CD4-positive, alpha-beta T cell treated with Interleukin-17A for 4 hours (primary cell): ENCODE measurements at places on chromosomes 4 and X.
A peak's percentile ranks its signal among the peaks of the same experiment; 100 is the strongest.

GRCh38 chr4:152920768-152921167, 15.4 kb upstream of the FHDC1 start:
- no peak for DNase-seq

DNA sequence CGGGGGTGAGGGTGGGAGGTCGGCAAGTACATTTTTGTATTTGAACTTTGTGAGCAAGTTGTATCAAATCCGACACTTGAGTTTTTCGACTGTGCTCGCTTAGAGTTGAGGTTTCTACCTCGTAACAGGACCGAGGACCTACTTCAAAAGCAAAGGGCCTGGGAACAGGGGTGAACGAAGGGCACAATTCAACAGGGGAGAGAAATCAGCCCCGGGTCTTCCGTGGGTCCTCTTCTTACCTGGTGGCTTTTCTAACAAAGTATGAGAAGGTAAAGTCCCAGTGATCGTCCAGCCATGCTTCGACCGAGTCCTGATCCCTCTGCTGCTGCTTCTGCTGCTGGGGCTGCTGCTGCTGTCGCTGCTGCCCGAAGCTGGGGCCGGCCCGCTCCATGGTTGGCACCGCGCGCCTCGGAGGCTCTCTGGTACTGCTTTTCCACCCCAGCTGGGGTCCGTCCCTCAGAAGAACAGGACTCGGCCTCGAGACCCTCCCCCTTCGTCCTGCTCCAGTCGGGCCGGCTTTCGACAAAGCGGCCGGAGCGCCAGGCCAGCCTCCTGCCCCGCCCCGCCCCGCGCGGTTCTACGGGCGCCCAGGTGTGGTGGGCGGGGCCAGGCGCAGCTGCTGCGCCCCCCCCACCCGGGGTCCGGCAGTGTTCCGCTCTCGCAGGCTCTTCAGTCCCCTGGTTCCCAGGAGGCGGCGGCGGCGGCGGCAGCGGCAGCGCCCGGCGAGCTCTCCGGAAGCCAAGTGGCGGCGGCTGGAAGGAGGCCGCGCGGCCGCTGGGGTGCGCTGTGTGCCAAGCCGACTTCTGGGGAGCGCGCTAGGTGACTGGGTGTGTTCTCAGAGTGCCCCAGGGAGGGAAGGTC, at the start of gene PDE5A:
Gene PDE5A (minus strand): TSS at position 524 of the 861 bp plus-strand sequence. CDS start 133 bp downstream, at position 391.
- peak; percentile 87 for DNase-seq

DNA sequence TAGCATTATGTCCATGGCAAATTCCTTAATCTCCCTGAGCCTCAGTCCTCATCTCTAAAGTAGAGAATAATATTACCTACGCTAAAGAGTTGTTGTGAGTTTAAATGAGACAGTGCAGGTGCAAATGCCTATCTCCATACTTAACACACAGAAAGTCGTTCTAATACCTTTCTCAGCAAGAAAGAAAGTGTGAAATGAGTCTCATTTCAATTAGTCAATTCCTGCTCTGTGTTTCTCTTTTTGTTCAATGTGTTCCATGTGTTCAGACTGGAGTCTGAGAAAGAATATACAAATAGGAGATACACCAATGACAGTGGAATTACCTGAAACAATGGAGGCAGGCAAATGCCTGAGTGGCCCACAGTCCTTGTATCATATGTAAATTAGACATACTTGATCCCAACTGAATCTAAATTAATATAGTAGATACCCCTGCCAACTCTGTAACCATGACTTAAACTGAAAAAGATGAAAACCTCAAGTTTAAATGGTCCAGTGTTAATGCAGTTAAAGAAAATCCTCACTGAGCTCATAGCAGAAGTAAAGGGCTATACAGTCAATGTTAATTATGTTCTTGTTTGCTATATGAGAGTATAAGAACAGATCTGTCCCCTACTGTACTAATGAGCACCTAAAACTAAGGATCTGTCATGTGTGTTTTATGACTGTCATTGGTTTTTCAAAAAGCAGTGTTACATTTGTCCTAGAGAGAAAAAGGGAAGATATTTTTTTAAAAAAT, 68.2 kb downstream of the GPC3 start:
- DNase-seq: no peak

DNA sequence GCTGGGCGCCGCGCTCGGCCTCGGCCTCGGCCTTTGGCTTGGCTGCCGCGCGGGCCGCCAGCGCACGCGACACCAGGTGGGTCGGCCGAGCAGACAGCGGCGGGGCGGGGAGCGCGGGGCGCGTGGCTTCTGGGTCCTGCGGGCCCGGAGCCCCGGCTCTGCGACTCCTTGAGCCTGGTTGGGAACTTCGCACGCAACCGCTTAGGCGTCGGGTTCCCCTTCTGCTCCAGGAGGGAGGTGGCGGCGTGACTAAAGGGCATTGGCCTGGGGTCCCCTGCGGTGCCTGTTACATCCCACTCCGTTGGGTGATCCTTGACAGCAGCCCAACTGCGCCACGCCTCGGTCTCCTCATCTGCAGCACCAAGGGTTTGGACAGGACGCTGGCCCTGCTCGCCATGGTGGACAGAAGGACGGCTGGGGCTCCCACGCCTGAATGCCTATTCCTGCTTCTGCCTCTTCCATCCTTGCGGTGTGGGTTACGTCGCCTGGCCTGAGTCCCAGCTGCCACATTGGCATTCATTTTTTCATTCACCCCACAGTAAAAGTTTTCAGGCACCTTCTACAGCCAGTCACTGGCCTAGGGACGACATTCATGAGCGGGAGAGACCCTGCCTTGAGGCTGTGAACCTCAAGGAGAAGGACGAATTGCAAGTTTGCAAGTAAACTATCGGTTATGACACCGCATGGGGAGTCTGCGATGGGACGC, 631 bp downstream of the EVC start:
- no peak for DNase-seq

GRCh38 chr4:61886131-61886530, 686.0 kb downstream of the ADGRL3 start:
- no peak for DNase-seq

DNA sequence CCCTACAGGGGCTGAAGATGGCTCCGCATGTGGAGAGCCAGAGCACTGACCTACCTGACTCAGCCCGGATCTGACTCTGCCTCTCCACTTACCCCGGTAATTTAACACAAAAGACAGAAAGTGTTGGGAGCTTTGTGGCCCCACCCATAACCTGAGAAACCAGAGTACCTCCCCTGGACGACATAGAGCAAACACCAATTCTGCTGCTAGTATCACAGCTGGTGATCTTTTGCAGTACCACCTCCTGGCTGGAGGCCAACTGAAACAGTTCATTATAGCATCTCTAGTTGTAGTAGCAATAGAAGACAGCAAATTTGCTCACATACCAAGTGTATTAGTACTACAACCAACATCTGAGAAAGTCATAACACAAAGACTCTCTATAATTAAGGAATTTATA, 443.9 kb downstream of the KLHL4 start:
- DNase-seq: no peak

- no peak for DNase-seq
These were observed 21.5 kb downstream of the RXFP1 start for GRCh38 chr4:158543191-158543590.

- DNase-seq: no peak
These were observed 33.1 kb downstream of the PCDH7 start for GRCh38 chr4:30753316-30753715.

- no peak for DNase-seq
These were observed 5.7 kb downstream of the MAGEA1 start for GRCh38 chrX:153184787-153185186.

DNA sequence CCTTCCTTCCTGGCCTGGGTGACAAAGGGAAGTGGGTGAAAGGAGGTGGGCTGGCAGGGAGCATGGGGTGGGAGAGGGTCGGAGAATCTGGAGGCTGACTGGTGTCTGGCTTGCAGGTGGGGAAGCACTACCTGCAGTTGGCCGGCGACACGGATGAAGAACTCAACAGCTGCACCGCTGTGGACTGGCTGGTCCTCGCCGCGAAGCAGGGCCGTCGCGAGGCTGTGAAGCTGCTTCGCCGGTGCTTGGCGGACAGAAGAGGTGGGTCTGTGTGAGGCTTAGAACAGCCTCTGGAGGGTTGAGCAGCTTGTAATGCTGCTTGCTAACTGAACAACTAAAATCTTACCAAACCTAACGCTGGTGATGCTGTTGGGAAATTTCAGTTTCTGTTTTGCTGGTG, 19.2 kb downstream of the WFS1 start:
- DNase-seq: no peak

GRCh38 chrX:81979806-81980515, 778.1 kb downstream of the SH3BGRL start:
- no peak for DNase-seq

DNA sequence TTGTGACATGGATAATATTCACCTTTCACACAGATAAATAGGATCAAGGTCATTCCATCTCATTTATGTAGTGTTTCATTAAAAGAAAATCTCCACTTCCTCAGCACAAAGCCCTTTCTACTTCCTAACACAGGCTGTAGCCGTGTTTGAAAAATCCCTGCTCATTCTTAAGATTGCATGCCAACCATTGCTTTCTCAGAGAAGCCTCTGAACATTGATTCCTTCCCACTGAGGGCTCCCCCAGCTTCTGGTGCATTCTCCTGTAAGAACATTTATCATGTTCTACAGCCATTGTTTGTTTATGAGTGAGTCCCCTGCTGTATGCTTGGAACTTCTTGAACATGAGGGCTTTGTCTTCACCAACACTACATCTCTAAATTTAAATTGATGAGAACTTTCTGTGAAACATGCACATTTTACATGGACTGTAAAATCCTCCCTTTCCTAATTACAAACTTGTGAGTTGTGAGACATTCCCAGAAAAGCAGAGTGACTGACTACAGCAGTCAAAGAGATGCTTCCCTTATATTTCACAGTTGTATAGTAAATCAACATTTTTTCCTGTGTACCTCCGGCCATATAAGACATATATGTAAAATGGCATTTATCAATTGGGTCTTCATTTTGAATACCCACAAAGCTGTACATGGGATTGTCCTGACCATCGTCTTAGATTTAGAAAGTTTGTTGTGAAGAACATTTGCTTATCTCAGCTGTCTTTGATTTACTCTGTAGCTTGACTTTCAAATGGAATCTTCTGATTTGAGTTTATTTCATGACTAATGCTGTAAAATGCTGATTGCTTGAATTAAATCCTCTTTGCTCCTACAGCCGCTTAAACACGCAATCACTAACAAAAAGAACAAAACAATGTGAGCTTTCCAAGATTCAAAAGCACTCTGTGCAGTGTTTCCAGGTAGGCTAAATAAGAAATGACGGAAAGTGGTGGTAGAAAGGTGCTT, 600.5 kb upstream of the SLIT2 start:
- DNase-seq: no peak

DNA sequence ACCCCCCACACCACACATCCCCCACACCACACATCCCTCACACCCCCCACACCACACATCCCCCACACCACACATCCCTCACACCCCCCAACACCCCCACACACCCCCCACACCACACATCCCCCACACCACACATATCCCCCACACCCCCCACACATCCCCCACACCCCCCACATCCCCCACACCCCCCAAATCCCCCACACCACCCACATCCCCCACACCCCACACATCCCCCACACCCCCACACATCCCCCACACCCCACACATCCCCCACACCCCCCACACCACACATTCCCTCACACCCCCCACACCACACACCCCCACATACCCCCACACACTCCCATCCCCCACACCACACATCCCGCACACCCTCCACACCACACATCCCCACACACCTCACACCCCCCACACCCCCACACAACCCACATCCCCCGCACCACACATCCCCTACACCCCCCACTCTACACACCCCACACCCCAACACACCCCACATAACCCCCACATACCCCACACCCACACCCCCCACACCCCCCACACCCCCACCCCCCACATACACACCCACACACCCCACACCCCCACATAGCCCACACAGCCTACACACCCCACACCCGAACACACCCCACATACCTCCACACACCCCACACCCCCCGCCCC, 172.9 kb downstream of the DCLK2 start:
- DNase-seq: no peak

- DNase-seq: no peak
These were observed 53.1 kb downstream of the RASGEF1B start for GRCh38 chr4:81418572-81418971.

GRCh38 chr4:150402871-150403272, 179.1 kb upstream of the MAB21L2 start:
- peak; percentile 24 for DNase-seq

DNA sequence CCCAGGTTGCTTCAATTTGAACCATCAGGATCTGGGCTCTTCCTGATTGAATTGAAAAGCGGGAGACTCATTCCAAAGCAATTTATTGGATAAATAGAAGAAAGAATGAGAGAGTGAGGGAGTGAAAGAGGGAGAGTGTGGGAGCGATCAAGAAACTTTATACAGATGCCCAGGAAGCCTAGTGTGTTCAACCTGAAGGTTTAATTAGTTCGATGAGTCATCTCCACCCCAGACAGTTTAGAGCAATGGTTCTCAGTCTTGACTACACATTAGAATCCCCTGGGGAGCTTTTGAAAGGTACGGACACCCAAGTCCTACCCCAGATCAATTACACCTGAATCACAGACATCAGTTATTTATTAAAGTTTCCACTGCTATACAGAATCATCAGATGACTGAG, 61.5 kb downstream of the GEMIN8 start:
- DNase-seq: no peak

GRCh38 chr4:88881227-88881569, 175.8 kb downstream of the FAM13A start:
- no peak for DNase-seq

DNA sequence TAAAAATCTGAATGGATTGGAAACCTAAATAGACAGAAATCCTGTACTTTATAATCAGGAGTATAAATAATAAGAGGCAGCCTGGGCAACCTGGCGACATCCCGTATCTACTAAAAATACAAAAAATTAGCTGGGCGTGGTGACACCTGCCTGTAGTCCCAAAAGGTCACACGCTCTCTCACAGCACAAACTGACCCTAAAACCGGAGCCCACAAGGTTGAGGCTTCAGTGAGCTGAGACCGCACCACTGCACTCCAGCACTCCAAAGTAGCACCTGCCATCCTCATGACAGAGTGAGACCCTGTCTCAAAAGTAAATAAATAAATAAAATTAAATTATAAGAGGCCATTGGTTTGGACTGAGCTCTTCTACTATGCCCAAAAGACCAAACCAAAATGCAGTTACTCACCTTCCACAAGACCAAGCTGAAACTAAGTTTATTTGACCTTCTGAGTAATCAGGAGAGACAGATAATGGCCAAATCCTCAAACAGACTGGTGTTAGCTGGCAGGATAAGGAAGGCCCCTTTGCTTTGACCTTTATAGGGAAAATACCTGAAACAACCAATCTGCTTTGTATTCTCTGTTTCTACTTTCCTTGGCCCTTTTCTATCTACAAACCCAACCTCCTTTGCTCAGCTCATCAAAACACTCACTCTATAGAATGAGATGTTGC, 3.2 kb upstream of the GRSF1 start:
- no peak for DNase-seq

- DNase-seq: no peak
These were observed 3.4 kb downstream of the NCAPG start for GRCh38 chr4:17814140-17814539.

DNA sequence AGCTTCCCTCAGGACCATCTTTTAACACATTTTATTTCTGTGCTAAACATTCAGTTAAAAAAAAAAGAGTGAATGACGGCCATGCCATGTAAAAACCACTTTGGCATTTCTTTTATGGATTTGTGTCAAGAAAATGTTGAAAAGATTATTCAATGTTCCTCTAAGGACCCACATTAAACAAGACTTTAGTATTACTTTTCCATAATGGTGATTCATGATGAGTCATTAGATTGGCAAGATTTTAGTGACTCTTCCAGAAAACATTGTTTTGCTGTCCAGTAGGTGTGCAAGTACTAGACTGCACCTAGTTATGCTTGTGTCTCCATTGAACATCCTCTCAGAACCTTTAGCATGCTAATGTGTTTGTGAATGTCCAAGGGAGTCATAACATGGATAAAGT, 748.6 kb downstream of the STPG2 start:
- DNase-seq: no peak
